HS-27A (cell line): ENCODE measurements at places on chromosomes 5 and 9.

DNA sequence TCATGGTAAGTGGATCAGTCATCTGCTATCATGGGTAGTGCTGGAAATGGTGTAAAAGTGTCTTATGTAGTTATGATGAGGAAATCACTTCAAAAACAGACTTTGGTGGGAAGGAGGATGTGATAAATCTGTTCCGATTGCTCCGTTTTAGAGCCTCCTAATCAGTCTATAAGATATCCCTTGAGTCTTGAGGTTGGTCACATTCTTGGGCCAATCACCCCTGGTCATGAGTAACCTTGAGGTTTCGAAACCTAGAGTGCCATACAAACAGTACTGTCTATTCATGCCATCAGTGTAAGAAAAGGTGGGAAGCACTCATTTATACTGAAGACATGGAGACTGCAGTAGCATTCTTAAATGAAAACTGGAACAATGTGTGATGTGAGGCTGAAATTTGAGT lies 45.8 kb downstream of the LRRTM2 start:
- DNase-seq = no peak

GRCh38 chr9:120936011-120936763 lies 9.6 kb upstream of the TRAF1 start:
- peak; percentile 94 for DNase-seq

DNA sequence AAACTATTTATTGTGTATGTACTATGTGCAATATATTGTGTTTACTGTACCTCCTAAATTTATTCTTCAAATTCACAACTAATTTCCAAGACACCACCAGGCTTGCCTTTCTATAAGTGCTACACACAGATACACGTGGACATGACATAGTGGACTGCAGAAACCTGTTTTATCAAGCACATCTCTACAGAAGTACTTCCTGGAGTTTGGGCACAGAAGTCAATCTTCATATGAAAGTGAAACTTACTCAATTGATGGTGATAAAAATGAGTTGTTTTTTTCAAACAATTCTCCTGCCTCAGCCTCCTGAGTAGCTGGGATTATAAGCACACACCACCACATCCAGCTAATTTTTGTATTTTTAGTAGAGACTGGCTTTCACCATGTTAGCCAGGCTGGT lies 57.6 kb downstream of the NLN start:
- no peak for DNase-seq

DNA sequence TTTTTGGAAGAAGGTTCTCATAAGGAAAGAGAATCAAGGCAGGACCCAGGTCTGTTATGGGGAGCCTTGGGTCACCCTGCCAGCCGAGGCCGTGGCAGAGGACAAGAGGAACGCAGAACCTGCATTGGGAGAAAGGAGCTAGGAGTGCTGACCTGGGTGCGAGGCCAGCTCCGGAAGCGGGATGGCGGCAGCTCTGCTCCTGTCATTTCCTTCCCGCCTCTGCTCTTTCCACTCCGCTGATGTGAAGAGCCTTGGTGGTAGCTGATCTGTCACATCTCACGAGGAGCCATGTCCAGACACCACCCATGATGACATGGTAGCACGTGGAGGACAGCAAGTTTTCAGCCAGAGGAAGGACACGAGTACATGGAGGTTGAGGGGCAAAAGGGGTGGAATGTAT lies 109.5 kb upstream of the COL5A1 start:
- no peak for DNase-seq

- DNase-seq = no peak
Observed at GRCh38 chr5:137478043-137478442, 21.1 kb downstream of the SPOCK1 start.

GRCh38 chr5:153099328-153099727 lies 391.1 kb upstream of the GRIA1 start:
- DNase-seq = no peak

DNA sequence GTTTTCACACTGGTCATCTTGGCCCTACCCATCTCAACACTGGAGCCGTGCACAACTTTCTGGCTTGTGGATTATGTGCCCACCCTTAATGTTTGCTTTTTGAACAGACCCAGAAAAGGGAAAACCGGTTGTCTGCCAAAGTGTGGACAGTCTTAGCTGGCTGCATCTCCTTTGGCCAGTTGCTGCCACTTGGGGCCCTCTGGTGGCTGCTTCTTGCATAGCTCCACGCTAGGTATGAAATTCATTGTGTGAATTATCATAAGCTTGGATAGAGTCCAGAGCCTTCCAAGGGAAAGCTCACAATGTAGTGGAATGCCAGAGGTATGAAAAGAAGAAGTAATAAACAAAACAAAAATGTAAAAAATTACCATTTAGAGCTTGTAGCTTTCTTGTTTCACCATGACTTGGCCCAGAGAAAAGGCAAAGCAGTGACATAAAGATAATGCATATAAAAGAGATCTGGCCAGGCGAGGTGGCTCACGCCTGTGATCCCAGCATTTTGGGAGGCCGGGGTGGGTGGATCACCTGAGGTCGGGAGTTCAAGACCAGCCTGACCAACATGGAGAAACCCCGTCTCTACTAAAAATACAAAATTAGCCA lies 12.5 kb upstream of the SLC36A3 start:
- no peak for DNase-seq

- DNase-seq = no peak
Observed at GRCh38 chr9:69768101-69768500, 8.3 kb upstream of the PTAR1 start.

DNA sequence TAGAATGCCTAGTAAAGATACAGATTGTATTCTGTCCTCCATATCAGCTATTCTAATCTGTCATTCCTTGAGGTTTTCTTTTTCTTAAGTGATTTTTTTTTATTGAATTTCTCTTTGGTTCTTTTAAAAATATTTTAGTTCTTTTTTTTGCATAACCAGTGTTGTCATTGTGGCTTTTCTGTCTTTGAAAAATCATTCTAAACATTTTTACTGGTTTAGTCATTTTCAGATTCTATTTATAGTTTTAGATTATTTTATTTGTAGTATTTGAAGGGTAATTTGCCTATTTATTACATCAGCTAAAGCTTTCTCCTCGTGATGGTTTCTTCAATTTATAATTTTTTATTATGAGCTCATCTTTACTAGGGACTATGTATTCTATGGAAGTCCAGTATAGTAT lies 78.1 kb downstream of the NDUFAF2 start:
- DNase-seq = peak; percentile 17

DNA sequence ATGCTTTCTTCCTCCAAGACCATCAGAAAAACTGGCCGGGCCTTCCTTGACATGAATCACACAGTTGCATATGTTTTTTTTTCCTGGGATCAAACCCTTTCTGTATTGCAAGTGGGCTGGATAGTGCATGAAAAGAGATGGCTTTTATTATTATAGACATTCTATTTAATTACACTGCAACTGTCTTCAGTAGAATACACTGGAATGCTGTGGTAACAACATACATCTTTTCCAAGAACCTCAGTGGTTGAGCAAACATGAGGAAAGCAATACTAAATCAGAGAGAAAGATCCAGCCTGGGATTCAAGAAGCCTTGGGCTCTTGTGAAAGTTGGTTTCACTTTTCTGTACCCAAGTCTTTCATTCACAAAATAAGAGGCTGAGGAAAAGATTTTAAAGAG lies 193.0 kb downstream of the DMAC1 start:
- DNase-seq = no peak

- peak; percentile 64 for DNase-seq
Observed at GRCh38 chr5:55868846-55869245, 17.7 kb downstream of the IL31RA start.

DNA sequence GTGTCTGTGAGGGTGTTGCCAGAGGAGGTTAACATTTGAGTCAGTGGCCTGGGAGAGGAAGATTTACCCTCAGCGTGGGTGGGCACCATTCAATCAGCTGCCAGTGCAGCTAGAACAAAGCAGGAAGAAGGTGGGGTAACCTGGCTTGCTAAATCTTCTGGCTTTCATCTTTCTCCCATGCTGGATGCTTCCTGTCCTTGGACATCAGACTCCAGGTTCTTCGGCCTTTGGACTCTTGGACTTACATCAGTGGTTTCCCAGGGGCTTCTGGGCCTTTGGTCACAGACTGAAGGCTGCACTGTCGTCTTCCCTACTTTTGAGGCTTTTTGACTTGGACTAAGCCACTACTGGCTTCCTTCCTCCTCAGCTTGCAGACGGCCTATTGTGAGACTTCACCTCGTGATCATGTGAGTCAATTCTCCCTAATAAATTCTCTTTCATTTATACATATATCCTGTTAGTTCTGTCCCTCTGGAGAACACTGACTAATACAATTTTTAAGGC lies 38.1 kb downstream of the PBX3 start:
- no peak for DNase-seq

- DNase-seq = no peak
Observed at GRCh38 chr5:173614591-173614990, 1.9 kb downstream of the BOD1 start.

DNA sequence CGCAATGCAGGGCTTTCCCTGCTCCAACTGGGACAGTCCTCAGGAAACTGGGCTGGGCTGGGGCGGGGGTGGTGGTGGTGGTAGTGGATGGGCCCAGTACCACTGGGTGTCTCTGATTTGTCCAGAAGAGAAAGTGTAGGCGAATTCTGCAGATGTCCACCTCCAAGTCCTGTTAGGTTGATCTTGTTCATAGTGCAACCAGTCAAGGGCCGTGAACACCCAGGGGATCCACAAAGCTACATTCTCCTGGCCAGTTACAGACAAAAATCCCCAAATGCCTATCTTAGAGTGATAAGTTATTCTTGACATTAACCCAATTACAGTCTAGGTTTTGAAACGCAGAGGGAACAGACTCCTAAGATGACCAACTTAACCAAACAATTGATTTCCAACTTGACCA lies 97.5 kb upstream of the SHB start:
- no peak for DNase-seq

DNA sequence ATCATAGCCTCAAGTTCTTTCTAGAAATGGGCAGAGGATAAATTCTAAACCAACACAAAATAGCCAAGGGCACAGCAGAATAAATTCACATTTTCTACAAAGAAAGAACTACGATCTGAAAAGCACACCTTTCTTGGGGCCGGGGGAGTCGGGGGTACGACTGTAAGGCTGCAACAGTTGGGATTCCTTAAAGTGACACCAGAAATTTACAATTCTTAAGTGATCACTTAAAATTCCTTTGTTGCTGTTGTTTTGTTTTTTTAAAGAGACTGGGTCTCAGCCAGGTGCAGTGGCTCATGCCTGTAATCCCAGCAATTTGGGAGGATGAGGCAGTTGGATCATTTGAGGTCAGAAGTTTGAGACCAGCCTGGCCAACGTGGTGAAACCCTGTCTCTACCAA lies 95.8 kb downstream of the CDK5RAP2 start:
- DNase-seq = no peak

DNA sequence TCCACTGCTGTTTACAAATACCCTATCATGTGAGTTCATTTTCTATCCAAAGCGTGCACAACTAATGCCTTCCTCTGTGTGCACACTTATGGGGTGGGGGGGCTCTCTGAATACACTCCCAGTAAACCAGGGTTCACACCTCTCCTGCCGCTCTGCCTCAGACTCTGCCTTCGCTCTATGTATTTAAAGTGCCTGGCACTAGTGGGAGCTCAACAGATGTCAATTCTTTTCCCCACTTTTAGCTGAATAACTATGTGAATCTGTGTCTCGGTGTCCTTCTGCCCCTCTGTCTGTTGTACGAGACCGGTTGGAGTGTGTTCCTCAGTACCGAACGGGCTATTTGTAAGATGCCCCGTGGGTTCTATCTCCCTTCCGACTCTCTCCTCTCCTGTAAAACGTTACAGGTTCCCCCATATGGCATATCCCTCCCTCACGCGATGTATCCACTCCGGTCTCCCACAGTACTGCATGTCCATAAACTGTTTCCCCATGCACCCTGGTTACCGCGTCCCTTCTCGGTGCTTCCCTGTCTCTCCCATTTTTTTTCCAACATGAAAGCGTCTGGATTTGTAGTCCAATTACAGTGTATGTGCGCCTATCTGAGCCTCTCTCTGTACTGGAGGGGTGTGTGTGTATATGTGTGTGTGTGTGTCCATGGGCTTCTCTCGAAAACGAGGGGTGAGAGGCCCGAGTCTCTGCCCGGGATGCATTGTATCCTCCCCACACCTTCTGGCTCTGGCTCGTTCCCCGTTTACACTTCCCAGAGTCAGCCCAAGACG lies 1.6 kb downstream of the ELL2 start:
- DNase-seq = no peak

GRCh38 chr5:76403766-76404222 lies 709 bp downstream of the IQGAP2 start:
- no peak for DNase-seq

DNA sequence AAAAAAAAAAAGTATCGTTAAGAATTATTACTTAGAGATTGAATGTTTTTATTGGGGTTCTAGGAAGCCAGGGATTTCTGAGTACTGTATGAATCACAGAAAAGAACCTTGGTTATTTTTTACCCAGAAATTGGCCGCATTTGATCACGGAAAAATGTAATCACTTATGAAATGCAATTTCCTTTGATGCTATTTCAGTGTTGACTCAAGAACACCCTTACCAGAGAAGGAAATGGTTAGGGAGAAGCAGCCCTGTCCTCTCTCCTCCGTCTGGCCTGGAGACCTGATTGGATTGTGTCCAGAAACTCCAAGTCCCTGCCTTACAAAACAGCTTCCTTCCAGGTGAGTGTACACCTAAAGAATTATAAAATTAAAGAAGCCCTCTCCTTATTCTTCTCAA lies 116.7 kb downstream of the MED10 start:
- no peak for DNase-seq

GRCh38 chr5:114412510-114413171 lies 50.8 kb downstream of the KCNN2 start:
- no peak for DNase-seq

GRCh38 chr9:8419596-8420275 lies 620.2 kb upstream of the DMAC1 start:
- DNase-seq = no peak

- DNase-seq = no peak
Observed at GRCh38 chr5:1386274-1386717, 41.4 kb upstream of the CLPTM1L start.

- no peak for DNase-seq
Observed at GRCh38 chr5:125700380-125700861, 722.8 kb upstream of the GRAMD2B start.

DNA sequence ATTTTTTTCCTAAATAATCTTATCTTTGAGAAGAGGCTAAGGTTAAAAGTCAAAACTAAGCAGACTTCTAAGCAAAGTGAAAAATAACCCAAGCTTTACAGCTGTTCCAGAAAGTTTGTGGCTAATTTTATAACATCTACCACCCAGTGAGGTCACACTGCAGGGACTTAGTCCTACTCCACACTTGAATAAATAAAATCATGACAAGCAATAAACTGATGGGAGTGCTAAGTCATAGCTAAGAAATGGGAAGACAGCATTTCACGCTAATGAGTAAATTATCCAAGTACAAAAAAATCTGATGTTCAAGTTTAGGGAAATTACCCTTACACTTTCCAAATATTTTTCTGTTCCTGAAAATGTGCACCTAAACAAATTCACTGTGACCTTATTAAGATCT lies 47.7 kb downstream of the ZNF608 start:
- DNase-seq = no peak

GRCh38 chr9:93198117-93198837 lies 14.3 kb downstream of the WNK2 start:
- no peak for DNase-seq

DNA sequence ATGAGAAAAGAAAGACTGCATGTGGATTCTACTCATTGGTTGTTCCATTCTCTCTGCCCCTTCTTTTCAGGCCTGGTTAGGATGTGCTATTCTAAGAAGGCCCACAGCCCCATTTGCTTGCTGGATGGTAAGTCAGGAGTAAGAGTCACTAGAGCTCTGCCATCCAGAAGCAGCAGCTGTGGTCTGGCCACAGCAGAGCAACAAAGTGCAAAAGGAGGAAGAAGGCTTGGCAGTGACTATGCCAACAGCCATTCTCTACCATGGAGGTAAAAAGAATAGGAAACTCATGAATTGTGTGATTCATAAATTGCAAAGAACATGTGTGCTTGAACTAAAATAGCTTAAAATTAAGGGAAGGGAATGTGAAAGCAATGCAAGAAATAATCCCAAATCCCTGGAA lies 20.9 kb downstream of the KLHL3 start:
- DNase-seq = no peak
